ENCODE measurements at places on chromosomes 3 and 15. TPM values are rescaled to one million over a fixed set of nuclear protein-coding genes. Genes with fewer than 3 reads are reported as not detected.

DNA sequence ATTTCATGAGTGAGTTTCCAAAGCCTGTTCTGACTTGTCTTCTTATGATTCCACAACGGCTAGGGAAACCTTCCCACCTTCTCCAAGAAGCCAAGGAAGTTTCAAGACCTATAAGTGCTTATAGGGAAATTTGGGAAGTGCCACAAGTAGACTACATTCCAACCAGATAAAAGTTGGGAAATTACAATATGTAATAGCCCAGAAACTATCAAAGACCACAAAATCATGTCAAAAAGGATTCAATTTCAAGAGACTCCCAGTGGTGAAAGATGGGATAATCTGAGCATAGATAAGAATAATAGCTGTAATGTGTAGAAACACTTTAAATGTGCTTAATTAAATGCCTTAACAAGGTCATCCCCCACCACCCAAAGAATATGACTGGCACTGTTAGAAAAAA, 169.2 kb upstream of the SLC2A2 start:
- peaks cover 12% of the 10 kb centered on the region for H3K36me3 ChIP-seq
- H3K27ac ChIP-seq: no peak overlapping the region
- no peaks in the 10 kb centered on the region for H3K4me1 ChIP-seq
- DNase-seq: no peak

DNA sequence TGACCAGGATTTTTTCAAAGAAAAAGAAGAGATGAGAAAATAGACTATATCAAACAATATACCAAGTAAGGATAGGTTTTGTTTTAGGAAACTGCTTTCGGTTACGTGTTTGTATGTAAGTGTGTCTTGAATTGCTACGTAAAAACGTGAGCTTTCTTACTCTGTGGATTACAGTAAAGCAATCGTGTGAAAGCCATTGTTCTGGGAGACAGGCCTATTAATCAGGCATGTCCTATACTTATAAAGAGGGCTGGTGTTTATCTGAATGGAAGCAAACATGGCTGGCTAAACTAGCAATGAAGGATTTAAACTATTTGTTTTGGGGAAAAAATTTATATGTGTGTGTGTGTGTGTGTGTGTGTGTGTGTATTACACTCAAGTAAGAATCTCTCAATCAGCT, 2.6 kb downstream of the EHHADH start:
- no peak overlapping the region for H3K27ac ChIP-seq
- H3K4me3 ChIP-seq: no peak overlapping the region
- no peaks in the 10 kb centered on the region for H3K36me3 ChIP-seq
- no peaks in the 10 kb centered on the region for H3K27me3 ChIP-seq
- DNase-seq: no peak

GRCh38 chr3:56365905-56366640, 102.2 kb downstream of the ERC2 start:
- no peaks in the 10 kb centered on the region for H3K36me3 ChIP-seq
- no peak for DNase-seq
- H3K27me3 ChIP-seq: no peaks in the 10 kb centered on the region
- no peak overlapping the region for H3K27ac ChIP-seq

GRCh38 chr15:68317281-68318007, 39.9 kb downstream of the FEM1B start:
- no peaks in the 10 kb centered on the region for H3K36me3 ChIP-seq
- H3K4me3 ChIP-seq: no peak overlapping the region
- no peak for DNase-seq
- no peaks in the 10 kb centered on the region for H3K4me1 ChIP-seq
- no peak overlapping the region for H3K27ac ChIP-seq
- H3K27me3 ChIP-seq: no peaks in the 10 kb centered on the region

- H3K4me1 ChIP-seq: no peaks in the 10 kb centered on the region
- H3K27me3 ChIP-seq: peaks cover 4% of the 10 kb centered on the region
- no peak overlapping the region for H3K4me3 ChIP-seq
- no peak for DNase-seq
- no peaks in the 10 kb centered on the region for H3K36me3 ChIP-seq
Observed at GRCh38 chr3:65732051-65732935, 306.4 kb downstream of the MAGI1 start.

DNA sequence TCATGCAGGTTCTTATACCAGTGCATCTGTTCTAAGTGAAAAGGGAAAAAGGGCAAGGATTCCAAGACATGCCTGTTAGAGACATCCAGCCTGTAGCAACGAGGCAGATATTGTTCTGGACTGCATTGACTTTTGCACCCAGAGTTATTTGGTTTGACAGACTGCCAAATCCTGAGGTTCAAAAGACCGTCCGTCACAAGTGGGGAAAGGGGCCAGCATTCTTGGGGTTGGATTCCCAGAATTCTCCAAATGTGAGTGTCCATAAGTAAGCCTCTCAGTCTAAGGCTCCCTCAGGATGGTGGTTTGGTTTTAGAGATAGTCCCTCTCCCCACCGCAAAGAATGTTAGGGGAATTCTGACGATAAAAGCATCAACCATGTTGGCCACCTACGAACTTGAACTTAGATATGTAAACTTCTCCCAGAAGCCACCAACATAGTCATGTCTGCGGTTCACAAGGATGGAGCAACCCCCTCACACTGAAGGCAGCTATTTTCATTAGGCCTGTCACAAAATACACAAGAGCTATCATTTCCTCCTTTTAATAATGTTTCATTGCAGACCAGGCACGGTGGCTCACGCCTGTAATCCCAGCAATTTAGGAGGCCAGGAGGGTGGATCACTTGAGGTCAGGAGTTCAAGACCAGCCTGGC, 13.6 kb upstream of the LACTB start:
- no peak overlapping the region for H3K4me3 ChIP-seq
- H3K4me1 ChIP-seq: no peaks in the 10 kb centered on the region
- no peak overlapping the region for H3K27ac ChIP-seq
- H3K27me3 ChIP-seq: peaks cover 5% of the 10 kb centered on the region

- DNase-seq: no peak
- H3K4me3 ChIP-seq: no peak overlapping the region
- no peaks in the 10 kb centered on the region for H3K27me3 ChIP-seq
- H3K36me3 ChIP-seq: no peaks in the 10 kb centered on the region
Observed at GRCh38 chr3:146585156-146585555, 20.0 kb downstream of the PLSCR5 start.

DNA sequence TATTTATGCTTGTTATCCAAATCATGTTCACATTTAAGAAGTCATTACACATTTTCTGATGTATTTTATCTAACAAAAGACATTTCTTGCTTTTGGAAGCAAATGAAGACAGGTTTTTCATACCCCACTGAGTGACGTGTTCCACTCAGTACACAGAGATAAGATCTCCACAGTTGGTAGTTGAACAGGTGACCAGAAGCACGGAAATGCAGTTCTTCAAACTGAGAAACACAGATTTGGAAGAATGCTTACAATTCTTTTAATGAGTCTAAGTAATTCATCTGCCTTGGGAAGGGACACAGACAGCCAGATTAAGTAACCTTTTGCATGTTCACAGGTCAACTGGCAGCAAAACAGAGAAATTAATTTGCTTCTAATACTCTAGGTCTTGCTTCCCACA, 23.1 kb downstream of the PTX3 start:
- H3K4me3 ChIP-seq: no peak overlapping the region
- peaks cover 3% of the 10 kb centered on the region for H3K27me3 ChIP-seq
- H3K36me3 ChIP-seq: no peaks in the 10 kb centered on the region
- no peak for DNase-seq
- H3K27ac ChIP-seq: no peak overlapping the region

- H3K4me1 ChIP-seq: no peaks in the 10 kb centered on the region
- no peak overlapping the region for H3K4me3 ChIP-seq
- H3K27ac ChIP-seq: no peak overlapping the region
Observed at GRCh38 chr3:188546835-188547670, 393.1 kb downstream of the LPP start.

DNA sequence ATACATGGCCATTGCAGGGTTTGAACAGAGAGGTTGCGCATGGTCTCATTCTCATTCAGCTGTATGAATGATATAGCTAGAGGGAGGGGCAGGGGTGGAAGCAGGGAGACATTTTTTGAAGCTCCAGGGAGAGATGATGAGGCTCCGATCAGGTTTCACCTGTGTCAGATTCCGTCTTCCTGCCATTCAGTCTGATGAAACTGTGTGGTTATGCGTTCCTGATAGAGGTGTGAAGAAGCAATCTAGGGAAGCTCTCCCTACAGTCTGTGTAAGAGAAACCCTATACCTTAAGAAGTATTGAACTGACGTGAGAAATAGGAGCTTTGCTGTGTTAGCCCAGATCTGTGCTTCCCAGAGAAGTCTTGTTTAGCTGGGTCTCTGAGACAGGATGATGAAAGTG, 171.9 kb upstream of the NDN start:
- no peaks in the 10 kb centered on the region for H3K27me3 ChIP-seq
- no peak overlapping the region for H3K4me3 ChIP-seq
- no peak for DNase-seq
- H3K36me3 ChIP-seq: no peaks in the 10 kb centered on the region
- no peaks in the 10 kb centered on the region for H3K4me1 ChIP-seq

- H3K36me3 ChIP-seq: no peaks in the 10 kb centered on the region
- H3K4me3 ChIP-seq: no peak overlapping the region
- DNase-seq: no peak
- H3K4me1 ChIP-seq: no peaks in the 10 kb centered on the region
Observed at GRCh38 chr3:169744366-169745054, 20.4 kb downstream of the TERC start.

DNA sequence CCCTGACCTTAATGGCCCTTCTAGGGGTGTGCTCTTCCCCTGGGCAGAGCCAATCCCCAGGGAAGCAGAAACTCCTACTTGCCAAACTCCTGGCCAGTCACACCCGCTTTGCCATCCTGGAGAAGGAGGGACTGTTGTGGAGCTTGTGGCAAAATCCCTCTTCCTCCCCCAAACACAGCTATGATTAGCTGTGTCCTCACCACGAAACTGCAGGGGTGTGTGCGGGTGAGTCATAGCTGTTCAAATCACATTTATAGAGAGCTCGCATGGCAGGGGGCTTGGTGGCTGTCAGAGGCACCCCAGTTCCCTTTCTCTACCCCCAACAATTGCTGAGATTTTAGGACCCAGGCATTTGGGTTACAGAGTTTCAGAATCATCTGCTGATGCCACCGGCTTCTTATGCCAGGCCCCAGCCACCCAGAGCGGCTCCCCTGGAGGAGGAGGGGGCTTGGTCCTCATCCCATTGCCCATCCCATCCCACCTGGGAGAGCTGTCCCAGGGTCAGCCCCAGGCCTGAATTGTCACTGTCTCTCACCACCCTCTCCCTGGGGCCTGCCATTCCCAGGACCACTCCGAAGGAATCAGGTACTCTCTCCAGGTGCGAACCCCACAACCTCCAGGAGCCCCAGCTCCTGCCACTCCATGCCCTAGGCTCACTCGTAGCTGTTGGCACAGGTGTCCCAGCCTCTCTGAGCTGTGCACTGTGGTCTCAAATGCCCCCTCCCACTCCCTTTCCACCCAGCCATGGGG, 28.8 kb upstream of the MAGEF1 start:
- no peak overlapping the region for H3K27ac ChIP-seq
- H3K4me1 ChIP-seq: no peaks in the 10 kb centered on the region
- DNase-seq: peak; percentile 20
- H3K4me3 ChIP-seq: no peak overlapping the region
- peaks cover 3% of the 10 kb centered on the region for H3K27me3 ChIP-seq

GRCh38 chr3:152350776-152351175, 82.0 kb downstream of the MBNL1 start:
- peaks cover 33% of the 10 kb centered on the region for H3K36me3 ChIP-seq
- DNase-seq: no peak
- H3K4me1 ChIP-seq: peaks cover 14% of the 10 kb centered on the region
- H3K27ac ChIP-seq: no peak overlapping the region

GRCh38 chr3:101124125-101124524, 130.9 kb upstream of the ABI3BP start:
- no peak for DNase-seq
- no peak overlapping the region for H3K4me3 ChIP-seq
- H3K4me1 ChIP-seq: no peaks in the 10 kb centered on the region
- peaks cover 18% of the 10 kb centered on the region for H3K27me3 ChIP-seq
- H3K27ac ChIP-seq: no peak overlapping the region
- no peaks in the 10 kb centered on the region for H3K36me3 ChIP-seq

DNA sequence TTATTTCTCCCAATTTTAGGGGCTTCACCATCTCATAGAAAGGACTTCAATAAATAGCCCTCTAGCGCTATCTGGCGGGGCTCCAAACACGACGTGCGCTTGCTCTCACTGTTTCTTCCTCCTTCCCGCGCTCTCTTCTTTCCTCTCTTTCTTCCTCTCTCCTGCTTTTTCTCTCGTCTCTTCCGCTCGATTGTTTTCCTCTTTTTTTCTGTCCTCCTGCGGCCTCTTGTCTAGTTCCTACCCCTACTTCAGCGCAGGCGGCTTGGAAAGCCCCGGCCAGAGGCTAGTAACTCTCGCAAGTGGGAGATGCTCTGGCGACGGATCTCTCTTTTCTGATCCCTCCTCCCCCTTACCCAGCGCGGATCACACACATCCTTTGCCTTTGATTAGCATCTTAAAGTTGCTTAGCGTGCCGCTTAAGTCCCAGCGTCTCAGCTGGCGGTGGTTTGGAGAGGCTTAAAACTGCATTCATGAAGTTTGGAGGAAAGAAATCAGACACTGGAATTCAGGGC, 6.2 kb upstream of the MEIS2 start:
- no peak overlapping the region for H3K4me3 ChIP-seq
- peaks cover 91% of the 10 kb centered on the region for H3K27me3 ChIP-seq
- no peak overlapping the region for H3K27ac ChIP-seq
- H3K36me3 ChIP-seq: no peaks in the 10 kb centered on the region
- no peak for DNase-seq
- H3K4me1 ChIP-seq: peaks cover 13% of the 10 kb centered on the region

DNA sequence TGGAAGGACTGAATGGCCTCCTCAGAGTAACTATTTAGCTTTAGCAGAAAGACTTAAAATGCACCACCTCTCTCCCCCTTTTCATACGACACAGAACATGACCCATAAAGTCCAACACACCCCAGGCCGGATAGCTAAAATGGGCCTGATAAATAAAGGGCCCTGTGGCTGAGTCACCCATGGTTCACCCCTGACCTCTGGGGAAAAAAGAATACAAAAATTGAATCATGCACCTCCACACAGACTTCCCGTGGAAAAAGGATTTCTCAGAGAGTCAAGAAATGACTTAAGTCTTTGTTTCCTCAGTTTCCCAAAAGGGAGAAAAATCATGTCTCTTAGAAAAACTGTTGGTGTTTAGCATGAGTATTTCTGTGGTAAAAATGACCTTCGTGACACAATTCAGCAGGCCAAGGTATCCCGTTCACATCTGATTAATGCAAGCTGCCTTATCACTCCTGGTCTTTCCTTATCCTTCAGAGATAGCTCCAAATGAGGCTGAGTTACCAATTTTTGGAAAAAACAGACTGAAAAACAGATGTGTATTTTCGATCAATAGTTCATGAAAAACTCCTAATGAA, 34.0 kb upstream of the ARHGEF3 start:
- H3K4me3 ChIP-seq: no peak overlapping the region
- H3K27me3 ChIP-seq: no peaks in the 10 kb centered on the region
- peaks cover 3% of the 10 kb centered on the region for H3K36me3 ChIP-seq
- H3K27ac ChIP-seq: no peak overlapping the region

- H3K4me3 ChIP-seq: no peak overlapping the region
- no peaks in the 10 kb centered on the region for H3K36me3 ChIP-seq
- DNase-seq: no peak
- no peaks in the 10 kb centered on the region for H3K4me1 ChIP-seq
- no peak overlapping the region for H3K27ac ChIP-seq
- H3K27me3 ChIP-seq: no peaks in the 10 kb centered on the region
Observed at GRCh38 chr3:72336821-72337479, 511.3 kb downstream of the SHQ1 start.

CSTA gene
- 1.2 TPM for total RNA-seq

MINAR1 gene
- total RNA-seq: 0.11 TPM

ACKR4 gene
- total RNA-seq: 0.17 TPM

SPTSSB gene
- 0.11 TPM for total RNA-seq

BSN gene
- total RNA-seq: 0.08 TPM

ALPK3 gene
- total RNA-seq: 0.14 TPM

POLQ gene
- total RNA-seq: 0.17 TPM

LXN gene
- total RNA-seq: 3.0 TPM

GP5 gene
- total RNA-seq: 3.3 TPM

TGM5 gene
- not detected for total RNA-seq

CGNL1 gene
- not detected for total RNA-seq

STT3B gene
- total RNA-seq: 111 TPM

Data from CD4-positive, alpha-beta T cell (primary cell).